LoVo (cell line): ENCODE measurements at places on chromosomes 1 and 21.

DNA sequence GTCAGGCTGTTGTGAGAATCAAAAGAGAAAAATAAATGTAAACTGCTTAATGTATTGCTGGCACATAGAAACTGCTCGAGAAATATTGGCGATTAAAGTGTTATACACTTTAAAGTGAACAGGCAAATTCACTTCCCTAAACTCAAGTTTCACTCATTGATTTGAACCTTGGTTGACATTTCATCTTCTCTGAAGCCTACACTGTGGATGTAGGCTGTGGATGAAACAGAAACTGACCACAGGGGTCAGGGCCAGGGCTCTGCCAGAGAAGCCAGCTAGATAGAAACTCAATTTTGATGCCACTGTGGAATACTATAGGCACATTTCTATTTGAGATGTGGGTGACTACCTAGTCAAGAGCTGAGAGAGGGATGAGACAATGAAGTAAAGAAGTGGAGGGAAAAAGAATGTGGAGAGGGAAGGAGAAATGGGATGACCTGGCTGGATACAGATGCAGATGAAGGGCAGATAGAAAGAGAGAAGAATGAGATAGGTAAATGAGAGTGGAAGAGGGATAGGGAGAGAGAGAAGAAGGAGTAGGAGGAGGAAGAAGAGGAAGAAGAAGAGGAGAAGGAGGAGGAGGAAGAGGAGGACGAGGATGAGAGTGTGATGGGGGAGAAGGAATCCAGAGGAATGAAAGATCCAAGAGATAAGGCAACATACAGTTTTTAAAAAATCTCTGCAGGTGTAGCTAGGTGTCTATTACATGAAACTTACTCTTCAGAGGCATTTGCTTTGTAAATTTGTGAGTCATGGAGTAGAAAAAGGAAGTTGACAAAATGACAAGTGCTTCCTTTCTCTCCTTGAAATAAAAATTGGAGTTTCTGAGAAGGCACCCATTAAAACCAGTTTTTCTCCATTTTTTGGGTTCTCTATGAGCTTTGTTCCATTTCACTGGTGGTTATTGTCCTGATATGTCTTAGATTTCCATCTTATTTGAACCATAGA lies 17.4 kb upstream of the CD1D start:
- no peak for DNase-seq

DNA sequence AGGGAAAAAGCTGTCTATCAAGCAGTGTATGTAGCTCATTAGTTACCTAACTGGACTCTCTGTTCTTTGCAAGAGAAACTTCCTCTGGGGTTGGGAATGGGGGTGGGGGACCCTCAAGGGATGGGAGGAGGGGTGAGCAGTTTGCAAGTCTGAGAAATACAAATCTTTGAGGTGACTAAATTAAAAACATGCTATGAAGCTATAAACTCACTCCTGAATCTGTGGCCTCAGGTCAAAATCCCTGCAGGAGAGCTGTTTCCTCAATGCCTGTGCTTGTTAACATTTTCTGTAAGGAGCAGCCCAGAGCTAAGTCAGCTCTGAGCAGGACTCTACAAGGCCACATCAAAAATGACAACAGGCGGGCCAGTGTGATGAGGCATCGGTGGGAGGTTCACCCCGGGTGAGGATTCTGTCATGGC lies 32.8 kb upstream of the PTPRC start:
- no peak for DNase-seq

DNA sequence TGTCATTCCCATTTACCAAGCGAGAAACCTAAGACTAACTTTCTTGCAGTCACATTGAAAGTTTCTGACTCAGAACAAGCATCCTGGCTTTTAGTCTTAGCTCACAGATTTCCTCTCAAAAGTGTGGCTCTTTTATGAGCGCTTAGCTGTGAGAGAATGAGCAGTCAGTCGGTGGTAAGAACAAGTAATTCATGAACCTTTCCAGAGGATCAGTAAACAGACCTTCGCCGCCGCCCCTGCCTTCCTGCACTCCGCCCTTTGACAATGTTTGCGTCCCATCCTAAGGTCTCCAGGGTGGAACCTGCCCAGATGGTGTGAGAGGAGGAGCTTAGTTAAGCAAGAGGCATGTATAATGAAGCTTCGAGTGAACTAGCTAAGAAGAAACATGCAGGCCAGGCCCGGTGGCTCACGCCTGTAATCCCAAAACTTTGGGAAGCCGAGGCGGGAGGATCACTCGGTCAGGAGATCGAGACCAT lies 142.4 kb downstream of the GLUL start:
- no peak for DNase-seq

- DNase-seq = no peak
These were observed 22.6 kb downstream of the NPL start for GRCh38 chr1:182811975-182812722.

DNA sequence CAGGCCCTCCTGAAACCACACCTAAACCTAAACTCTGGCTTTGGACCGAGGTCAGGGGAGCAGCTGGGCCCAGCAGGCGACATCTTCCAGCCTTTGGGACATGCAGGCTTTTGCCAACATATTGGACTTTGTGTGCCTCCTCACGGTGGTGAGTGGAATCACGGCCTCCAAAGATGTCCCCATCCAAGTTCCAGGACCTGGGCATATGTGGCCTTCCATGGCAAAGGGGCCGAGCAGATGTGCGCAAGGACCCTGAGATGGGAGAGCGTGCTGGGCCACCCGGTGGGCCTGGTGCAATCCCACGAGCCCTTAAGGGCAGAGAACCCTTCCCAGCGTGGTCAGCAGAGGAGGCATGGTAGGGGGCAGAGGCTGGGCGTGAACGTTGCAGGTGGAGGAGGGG lies 160.8 kb upstream of the C1orf174 start:
- DNase-seq = no peak

DNA sequence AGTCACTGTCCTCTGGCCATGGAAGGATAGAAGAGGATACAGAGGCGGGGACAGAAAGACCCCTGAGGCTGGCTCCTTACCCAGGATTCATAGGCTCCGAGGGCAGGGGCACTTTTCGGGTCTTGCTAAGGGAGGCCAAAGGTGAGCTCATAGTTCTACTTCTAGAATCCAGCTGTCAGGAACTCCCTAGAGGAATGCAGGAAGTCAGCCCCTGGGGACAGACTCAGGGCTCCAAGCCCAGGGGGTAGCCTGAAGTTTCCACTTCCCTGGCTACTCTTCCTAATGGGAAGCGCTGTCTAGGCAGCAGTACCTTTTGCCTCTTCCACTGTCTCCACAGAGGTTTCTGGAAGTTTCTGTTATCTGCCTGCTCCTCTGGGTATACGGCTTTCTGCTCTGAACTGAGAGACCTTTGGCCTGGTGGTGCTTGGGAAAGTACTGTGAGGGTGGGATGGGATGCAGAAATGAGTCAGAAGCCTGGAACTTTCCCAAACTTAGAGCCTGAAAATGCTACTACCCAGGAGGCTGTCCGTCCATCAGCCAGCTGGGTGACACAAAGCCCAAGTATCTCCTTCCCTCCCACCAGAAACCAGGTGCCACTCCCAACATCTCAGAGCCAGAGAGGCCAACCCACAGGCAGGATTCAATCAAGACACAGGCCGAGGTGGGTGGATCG lies 3.6 kb downstream of the UBXN11 start:
- DNase-seq = peak; percentile 52
